ENCODE measurements at places on chromosomes 13 and 19.

DNA sequence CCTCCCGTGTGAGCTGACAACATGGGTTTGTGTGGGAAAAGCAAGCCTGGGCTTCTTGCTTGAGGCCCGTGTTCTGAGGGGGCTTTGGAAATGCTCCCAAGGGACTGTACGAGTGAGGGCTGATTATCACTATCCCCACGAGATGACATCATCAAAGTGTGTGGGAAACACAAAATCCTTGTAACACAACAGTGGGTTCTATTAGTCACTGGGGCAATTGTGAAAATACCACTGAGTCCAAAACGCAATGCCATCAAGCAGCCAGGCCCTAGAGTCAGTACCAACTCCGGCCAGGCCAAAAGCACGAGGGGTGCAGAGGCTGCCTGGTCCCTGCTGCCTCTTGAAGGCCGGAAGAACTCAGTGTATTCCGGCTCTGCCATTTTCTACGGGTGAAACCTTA is 29.6 kb downstream of the CAPS start:
- no peak for DNase-seq

DNA sequence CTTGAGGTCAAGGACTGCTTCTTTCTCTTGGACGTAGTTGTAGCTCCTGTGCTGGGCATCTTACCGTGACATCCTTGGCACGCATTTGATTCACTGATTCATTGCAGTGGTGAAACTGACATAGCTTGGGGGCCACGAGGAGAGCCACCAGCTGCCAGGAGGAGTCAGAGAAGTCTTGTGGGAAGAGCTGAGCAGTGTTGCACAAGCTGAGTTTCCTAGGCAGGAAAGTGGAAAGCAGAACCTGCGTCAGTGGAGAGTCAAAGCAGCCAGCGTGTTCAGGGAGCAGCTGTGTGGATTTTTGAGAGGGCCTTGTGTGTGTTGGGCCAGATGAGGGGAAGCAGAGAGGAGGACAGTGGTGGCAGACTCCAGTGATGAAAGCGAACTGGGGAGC is 5.3 kb upstream of the GPR183 start:
- DNase-seq: peak; percentile 99

DNA sequence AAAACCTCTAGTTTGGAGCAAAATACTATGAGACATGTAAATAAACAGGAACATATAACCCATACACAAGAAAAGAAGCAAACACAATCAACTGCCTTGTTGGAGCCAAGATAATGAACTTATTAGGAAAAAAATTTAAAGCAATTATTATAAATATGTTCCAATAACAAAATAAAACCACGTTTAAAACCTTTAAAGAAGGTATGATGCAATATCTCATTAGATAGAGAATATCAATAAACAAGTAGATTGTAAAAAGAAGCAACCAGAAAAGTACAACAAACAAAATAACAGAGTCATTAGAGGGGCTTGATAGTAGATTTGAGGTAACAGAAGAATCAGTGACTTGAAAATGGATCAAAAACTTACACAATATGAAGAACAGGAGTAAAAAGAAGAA is 327.0 kb upstream of the PCDH9 start:
- DNase-seq: no peak

DNA sequence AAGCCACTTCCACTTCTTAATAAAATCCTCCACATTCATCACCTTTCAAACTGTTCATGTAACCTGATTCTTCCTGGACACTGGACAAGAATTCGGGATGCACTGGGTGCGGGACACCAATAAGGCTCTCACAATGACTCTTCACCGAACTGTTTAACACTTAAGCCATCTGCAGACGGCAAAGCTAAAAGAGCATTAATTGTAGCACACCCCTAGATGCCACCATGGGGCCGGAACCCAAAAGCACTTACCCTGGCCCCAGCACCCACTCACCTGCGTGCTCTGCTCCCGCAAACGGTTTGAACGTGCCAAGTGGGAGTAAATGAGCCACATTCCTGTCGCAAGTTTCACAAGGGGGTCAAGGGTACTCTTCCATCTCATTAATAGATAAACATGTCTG is 254.3 kb upstream of the PRR20A start:
- no peak for DNase-seq

DNA sequence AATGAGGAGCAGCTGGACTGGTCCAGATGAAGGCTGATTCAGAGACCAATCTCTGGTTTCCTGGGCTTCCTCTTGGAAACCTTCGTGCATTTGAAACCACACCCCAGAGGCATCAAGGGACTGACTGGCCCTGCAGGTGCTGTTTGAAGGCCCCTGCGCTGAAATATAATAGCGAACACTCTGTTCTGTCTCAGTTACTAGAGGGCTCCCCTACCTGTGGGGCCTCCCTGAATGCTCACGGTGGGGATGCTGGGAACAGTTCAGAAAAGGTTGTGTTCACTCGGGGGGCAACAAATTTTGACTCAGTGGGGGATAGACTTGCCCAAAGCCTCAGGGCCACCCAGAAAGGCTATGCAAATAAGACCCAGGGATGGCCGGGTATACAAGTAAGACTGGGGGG is 6.4 kb downstream of the CCDC8 start:
- no peak for DNase-seq

DNA sequence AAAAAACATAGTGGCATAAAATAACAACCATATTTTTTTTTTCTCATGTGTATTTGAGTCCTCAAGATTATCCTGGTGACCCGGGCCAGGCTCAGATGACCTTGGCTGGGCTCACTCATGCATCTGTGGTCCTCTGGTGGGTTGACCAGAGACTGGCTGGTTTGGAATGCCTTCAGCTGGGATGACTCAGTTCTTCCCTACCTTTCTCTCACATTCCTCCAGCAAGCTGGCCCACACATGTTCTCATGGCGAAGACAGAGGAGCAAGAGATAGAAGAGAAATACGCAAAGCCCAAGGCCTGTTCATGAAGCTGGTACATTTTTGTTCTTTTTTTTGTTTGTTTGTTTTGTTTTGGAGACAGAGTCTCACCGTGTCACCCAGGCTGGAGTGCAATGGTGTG is 14.3 kb upstream of the ZNF541 start:
- DNase-seq: no peak

DNA sequence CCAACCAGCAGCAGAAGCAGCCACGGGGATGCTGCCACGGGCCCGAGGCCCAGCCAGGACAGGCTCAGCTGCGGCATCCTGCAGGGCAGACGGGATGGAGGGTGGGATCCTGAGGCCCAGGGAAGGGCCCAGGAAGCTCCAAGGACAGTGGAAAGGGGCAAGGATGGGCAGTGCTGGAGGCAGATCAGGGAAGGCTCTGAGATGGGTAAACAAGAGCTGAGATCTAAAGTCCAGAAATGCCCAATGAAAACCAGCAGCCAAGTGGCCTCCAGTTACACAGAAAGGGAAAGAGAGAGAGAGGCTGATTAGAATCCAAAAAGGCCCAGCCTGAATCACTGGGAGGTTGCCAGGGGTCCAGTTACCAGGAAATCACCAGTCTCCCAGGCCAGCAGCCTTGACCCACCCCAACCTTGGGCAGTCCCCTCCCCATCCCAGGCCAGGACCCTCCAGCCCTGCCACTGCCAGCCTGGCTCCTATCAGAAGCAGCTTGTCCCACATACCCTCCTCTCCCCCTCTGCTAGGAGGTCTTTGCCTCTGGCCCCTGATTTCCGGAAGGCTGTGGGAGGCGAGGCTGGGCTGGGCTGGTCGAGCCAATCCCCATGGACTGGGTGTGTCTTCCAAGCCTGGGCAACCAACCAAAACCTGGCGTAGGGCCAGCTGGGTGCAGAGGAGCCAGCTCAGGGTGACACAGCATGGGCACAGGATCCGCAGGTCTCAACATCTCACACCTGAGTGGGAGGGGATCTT is at the start of gene CYP4F11:
Gene CYP4F11, minus strand, starts transcription at position 198 of the 747 bp plus-strand sequence. Its CDS starts 121 bp downstream, at position 77.
- DNase-seq: peak; percentile 12

DNA sequence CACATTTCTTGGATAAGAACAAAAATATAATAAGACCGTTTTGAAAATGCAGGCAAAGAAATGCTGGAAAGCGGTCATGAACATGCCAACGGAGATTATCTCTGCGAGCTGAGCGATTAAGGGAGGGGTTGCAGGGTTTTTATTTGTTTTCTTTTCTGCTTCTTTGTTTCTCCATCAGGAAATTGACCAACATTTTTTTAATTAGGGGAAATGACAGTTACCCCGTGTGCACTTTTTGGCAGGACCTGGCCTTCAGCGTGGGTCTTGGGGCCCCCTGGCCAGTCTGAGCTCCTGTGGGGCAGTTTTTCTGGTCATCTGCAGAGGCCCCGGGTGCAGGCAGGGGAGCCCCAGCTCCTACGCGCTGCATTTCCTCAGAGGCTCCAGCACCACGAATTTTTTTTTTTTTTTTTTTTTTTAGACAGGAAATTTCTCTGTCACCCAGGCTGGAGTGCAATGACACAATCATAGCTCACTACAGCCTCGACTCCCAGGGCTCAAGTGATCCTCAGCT is 31.3 kb upstream of the HOMER3 start:
- DNase-seq: peak; percentile 62

DNA sequence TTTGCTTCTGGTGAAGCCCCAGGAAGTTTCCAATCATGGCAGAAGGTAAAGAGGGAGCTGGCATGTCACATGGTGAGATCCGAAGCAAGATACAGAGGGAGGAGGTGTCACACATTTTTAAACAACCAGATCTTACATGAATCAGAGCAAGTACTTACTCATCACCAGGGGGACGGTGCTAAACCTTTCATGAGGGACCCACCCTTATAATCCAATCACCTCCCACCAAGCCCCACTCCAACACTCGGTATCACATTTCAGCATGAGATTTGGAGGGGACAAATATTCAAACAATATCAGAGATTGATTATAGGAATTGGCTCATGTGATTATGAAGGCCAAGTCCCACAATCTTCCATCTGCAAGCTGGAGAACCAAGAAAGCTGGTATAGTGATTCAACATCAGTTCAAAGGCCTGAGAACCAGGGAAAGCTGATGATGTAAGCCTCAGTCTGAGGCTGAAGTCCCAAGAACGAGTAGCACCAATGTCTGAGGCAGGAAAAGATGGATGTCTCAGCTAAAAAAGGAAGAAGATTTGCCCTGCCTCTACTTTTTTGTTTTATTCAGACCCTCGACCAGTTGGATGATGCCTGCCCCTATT is 58.6 kb upstream of the WDFY2 start:
- DNase-seq: no peak

- DNase-seq: no peak
Observed at GRCh38 chr13:113139577-113139976, 17.0 kb downstream of the F10 start.

Data from suppressor macrophage treated with lipopolysaccharide for 4 hours (primary cell).